ENCODE measurements at places on chromosomes 2 and 18. TPM values are rescaled to one million over a fixed set of nuclear protein-coding genes. Genes with fewer than 3 reads are reported as not detected.

DNA sequence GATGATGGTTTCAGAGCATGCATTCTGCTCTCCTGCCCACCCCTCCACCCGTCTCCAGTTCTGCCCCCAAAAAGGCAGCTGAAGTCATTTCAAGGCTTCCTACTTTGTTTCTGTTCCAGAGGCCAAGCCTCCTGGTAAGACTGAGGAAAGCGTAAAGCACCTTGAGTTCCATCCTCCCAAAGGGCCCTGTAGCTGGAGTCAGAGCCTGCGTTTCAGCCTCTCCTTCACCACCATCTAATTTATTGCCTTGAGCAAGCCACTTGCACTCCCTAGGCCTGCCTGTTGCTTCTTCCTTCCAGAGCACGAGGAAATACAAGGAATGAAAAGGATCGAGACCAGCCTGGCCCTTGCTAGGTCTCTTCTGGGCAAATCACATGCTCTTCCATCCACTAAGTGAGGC is 244.2 kb upstream of the RAB12 start:
- H3K4me1 ChIP-seq: peaks cover 18% of the 10 kb centered on the region
- H3K27me3 ChIP-seq: peaks cover 30% of the 10 kb centered on the region
- H3K36me3 ChIP-seq: peaks cover 2% of the 10 kb centered on the region
- DNase-seq: no peak

GRCh38 chr2:237967463-237967951 is 693 bp downstream of the UBE2F start:
- H3K36me3 ChIP-seq: no peaks in the 10 kb centered on the region
- peaks cover 25% of the 10 kb centered on the region for H3K4me1 ChIP-seq
- H3K27me3 ChIP-seq: no peaks in the 10 kb centered on the region
- H3K4me3 ChIP-seq: peak overlapping the region; percentile 82

DNA sequence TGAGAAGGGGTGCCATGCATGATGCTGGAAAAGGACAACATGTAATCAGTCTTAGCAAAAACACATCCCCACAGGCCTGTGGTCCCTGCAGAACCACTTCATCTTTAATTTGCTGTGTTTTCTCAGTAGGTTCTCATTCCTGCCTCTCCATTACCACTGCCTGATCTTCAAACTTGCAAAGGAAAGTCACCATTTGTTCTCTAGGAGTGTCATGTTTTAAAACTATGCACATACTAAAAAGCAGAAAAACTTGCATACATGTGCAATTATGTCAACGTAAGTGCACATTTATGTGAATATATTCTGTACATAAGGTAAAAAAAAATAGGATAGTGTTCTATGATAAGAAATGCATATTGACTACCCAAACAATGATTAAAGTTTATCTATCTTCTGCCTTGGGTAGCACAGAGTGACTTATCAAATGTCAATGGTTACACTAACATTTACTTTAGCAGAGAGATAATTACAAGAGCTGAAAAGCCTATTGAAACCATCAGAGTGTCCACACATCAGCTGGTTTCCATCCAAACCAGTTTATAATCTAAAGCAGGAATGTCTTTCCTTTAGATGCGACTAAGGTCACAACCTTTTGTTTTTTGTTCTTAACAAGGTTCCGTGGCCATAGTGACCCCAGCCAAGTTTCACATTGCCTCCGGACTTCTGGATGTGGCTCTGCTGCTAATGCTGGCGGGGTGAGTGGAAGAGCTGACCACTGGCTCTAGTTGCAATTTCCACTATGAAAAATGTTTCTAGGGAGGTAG is 58.7 kb upstream of the RMDN2 start:
- no peaks in the 10 kb centered on the region for H3K36me3 ChIP-seq
- peaks cover 7% of the 10 kb centered on the region for H3K27me3 ChIP-seq
- H3K4me3 ChIP-seq: no peak overlapping the region

- H3K4me3 ChIP-seq: no peak overlapping the region
- no peaks in the 10 kb centered on the region for H3K27me3 ChIP-seq
- no peak for DNase-seq
- H3K4me1 ChIP-seq: peaks cover 6% of the 10 kb centered on the region
- peaks cover 5% of the 10 kb centered on the region for H3K36me3 ChIP-seq
- no peak overlapping the region for H3K27ac ChIP-seq
These were observed 37.2 kb downstream of the CLASP1 start for GRCh38 chr2:121611730-121612705.

GRCh38 chr2:190948671-190949070 is 65.3 kb downstream of the STAT1 start:
- peaks cover 38% of the 10 kb centered on the region for H3K4me1 ChIP-seq
- no peak overlapping the region for H3K27ac ChIP-seq
- H3K4me3 ChIP-seq: no peak overlapping the region

GRCh38 chr2:102735416-102736109 is 26.3 kb upstream of the TMEM182 start:
- no peak overlapping the region for H3K27ac ChIP-seq
- peak overlapping the region; percentile 98 for H3K4me3 ChIP-seq
- H3K27me3 ChIP-seq: no peaks in the 10 kb centered on the region
- H3K36me3 ChIP-seq: peaks cover 6% of the 10 kb centered on the region
- DNase-seq: no peak

GRCh38 chr2:26495705-26496297 is 17.9 kb upstream of the OTOF start:
- H3K4me3 ChIP-seq: no peak overlapping the region
- H3K27me3 ChIP-seq: peaks cover 8% of the 10 kb centered on the region
- peak overlapping the region; percentile 95 for H3K27ac ChIP-seq
- H3K36me3 ChIP-seq: no peaks in the 10 kb centered on the region
- no peak for DNase-seq

GRCh38 chr2:176534798-176535466 is 265.7 kb downstream of the MTX2 start:
- no peak for DNase-seq
- peaks cover 22% of the 10 kb centered on the region for H3K4me1 ChIP-seq
- H3K27me3 ChIP-seq: peaks cover 81% of the 10 kb centered on the region
- no peak overlapping the region for H3K27ac ChIP-seq
- H3K36me3 ChIP-seq: no peaks in the 10 kb centered on the region
- no peak overlapping the region for H3K4me3 ChIP-seq

DNA sequence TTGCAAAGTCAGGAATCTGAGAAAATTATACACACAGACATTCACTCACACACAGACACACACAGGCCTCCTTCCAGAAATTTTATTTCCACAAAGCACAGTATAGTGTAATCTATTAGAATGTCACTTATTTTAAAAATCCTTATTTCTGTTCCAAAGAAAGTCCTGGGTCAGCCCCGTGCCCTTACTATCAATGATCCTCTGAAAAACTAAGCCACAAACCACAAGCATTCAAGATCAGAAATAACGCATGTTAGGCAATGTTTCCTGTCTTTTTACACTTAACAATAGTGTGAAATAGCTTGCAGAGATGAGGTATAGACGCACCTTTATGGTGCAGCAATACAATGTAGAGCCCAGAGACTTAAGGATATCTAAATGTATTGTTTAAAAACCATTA is 25.8 kb downstream of the TBC1D8 start:
- no peak overlapping the region for H3K4me3 ChIP-seq
- peak overlapping the region; percentile 59 for H3K27ac ChIP-seq
- H3K4me1 ChIP-seq: peaks cover 17% of the 10 kb centered on the region
- no peaks in the 10 kb centered on the region for H3K27me3 ChIP-seq

DNA sequence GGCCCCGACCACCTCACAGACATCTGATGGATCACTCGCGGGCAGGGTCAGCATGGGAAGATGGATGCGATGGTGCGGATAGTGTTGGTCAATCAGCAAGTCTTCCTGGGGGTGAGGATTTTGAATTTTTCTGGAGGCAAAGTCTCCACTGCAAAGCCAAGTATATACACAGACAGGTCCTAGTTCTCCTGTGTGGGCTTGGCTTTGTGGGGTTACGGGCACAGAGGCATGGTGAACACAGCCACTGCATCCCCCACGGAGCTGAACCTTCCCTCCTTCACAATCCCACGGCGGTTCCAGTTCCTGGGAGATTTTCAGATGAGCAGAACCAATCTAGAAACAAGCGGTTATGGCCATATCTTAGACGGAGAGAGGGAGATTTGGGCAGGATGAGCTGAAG is 35.8 kb downstream of the CNGA3 start:
- H3K4me1 ChIP-seq: peaks cover 11% of the 10 kb centered on the region
- H3K36me3 ChIP-seq: no peaks in the 10 kb centered on the region
- no peak for DNase-seq
- H3K27ac ChIP-seq: no peak overlapping the region

GRCh38 chr2:120294008-120294340 is 41.3 kb downstream of the RALB start:
- peaks cover 37% of the 10 kb centered on the region for H3K4me1 ChIP-seq
- no peaks in the 10 kb centered on the region for H3K27me3 ChIP-seq
- peaks cover 38% of the 10 kb centered on the region for H3K36me3 ChIP-seq
- no peak for DNase-seq
- no peak overlapping the region for H3K4me3 ChIP-seq

DNA sequence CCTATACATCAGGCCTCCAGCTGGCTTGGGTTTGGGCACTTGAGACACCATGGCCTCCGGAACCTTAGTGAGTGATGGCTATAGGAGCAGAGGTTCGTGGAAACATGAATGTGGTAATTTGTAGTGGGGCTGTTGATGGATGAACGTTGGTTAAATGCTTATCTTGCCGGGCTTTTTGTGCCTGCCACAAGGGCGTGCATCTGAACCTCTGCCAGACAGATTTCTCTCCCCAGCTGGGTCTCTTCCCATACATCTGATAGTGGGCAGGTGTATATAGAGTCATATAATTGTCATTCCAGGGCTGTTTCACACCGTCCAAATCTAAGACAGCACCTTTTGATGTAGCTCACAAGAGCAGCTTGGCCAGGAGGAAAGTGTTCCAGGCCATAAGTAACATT is 14.7 kb downstream of the LAMA3 start:
- H3K4me1 ChIP-seq: peaks cover 6% of the 10 kb centered on the region
- DNase-seq: no peak
- no peak overlapping the region for H3K4me3 ChIP-seq
- H3K36me3 ChIP-seq: peaks cover 4% of the 10 kb centered on the region

Gene FHL2
- total RNA-seq: 37.9 TPM

Gene PTMA
- 1,149 TPM for total RNA-seq

Gene NCKAP5
- 2.1 TPM for total RNA-seq

Gene KCNJ13
- 0.35 TPM for total RNA-seq
